ENCODE measurements at places on chromosomes 7 and 10.
A peak's percentile ranks its signal among the peaks of the same experiment; 100 is the strongest.

GRCh38 chr7:1847260-1848001 lies 177.4 kb downstream of the ELFN1 start:
- DNase-seq = no peak

DNA sequence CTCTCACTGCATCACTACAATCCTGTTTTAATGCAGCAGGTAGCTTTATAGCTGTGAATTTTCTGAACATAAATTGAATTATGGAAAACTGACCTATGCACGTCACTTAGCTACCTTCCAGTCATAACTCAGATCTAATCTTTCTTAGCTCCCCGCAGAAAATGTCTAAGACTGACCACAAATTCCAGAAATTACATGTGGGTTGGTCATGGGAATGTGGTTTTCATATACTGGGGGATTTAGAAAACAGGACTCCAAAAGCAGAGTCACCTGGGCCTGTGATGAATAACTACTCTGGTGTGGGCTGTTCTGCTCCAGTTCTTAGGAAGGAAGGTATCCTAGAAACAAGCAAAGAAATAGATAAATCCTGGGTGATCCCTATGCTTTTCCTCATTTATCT lies 178.4 kb upstream of the LRRTM3 start:
- peak; percentile 96 for DNase-seq

DNA sequence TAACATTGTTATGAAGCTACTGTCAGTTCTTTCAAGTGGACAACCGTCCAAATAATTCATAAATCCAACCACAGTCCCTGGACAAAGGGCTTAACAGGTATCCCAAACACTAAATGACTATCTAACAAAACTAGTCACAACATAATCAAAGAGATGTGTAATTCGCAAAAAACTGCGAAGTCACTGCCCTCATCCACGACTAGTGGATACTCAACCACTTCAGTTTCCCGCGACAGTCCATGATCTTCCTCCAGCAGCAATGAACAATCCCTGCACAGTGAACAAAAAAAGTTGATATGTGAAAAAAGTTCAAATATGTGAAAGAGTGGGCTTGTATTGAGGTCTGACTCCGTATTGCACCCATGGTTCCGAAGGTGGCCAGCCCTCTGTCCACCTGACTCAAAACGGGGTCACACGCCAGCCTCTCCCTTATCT lies 287 bp downstream of the DCLRE1A start:
- DNase-seq = no peak

DNA sequence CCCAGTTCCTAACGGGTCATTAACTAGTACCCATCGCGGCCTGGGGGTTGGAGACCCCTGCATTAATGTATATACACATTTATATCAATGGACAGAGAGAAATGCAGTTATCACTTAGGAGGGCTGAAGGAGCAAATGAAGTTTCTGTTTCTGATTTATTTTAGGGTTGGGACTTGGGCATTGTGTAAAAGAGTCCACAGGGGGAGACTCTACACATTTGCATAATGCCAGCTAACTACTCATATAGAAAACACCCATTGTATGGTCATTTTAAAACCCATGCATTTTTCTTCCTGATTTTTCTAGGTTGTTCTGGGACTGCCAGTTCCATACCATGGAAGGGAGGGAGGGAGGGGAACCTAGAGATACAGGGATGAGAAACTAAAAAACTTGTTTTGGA lies 23.5 kb downstream of the BCCIP start:
- no peak for DNase-seq

DNA sequence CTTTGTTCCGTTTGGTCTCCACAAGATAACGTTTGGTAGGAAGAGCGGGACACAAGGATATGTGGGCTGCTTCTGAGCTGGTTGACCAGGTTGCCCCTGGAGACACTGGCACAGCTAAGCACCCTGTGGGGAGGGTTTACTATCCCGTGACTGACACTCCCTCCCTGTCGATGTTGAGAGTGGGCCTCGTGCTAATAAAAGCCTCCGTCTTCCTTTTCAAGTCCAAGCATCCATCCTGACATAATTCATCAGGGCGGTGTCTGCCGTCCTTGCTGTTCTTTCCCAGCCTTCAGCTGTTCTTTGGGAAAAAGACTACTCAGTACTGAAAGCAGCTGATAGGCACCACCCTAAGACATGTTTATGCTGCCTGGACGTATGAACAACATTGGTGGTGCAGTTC lies 49.6 kb downstream of the SHH start:
- no peak for DNase-seq

Data from non-pigmented ciliary epithelial cell (primary cell).